GM04504 (cell line): ENCODE measurements at places on chromosomes 1 and 21.

DNA sequence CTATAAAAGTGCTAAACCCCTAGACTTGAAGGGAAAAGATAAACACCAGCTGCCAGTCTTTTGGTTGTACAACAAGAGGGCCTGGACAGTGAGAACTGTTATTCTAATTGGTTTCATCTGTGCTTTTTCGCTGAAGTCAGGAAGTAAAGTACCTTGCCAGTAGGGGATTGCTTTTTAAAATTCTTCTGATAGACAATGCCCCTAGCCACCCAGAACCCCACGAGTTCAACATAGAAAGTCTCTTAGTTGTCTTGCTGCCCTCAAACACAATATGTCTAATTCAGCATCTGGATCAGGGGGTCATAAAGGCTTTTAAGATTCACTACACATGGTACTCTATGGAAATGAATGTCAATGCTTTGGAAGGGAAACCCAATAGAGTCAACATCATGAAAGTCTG, 289.2 kb downstream of the TBX15 start:
- DNase-seq: no peak

GRCh38 chr1:19533626-19534025, 48.3 kb upstream of the CAPZB start:
- no peak for DNase-seq

DNA sequence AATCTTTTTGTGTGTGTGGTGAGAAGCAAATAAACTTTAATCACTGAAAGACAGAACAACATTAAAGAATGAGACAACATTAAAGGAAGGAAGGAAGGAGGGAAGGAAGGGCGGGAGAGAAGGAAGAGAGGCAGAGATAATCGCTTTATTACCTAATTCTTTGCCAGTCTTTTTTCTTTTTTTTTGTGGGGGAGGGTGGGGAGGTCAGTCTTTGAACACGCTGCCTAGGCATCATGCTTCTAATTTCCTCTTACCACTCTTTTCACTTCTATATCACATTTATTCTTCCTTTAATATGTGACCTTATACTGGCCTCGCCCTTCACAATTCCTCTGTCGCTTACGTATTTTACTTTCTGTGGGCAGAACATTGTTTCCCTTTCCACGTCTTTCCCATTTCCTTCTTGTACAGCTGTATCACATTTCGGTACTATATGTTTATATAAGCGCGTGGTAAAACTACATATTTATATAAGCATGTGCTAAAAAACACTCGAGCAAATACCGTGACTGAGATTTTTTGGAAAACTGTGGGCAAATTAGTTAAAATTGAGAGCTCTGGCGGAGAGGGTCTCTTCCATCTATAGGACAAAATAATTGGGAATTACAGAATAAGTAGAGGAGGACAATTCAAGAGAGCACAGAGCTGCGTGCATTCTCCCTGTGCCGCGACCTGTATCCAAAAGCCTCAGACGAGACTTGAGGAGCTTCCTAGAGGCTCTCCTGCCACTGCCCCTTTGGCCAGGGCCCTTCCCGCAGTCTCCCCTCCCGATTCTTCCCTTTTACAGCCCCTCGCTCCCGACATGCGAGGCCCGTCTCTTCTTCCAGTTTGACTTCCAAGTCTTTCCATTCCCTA, 823 bp upstream of the PRKAA2 start:
- DNase-seq: no peak

DNA sequence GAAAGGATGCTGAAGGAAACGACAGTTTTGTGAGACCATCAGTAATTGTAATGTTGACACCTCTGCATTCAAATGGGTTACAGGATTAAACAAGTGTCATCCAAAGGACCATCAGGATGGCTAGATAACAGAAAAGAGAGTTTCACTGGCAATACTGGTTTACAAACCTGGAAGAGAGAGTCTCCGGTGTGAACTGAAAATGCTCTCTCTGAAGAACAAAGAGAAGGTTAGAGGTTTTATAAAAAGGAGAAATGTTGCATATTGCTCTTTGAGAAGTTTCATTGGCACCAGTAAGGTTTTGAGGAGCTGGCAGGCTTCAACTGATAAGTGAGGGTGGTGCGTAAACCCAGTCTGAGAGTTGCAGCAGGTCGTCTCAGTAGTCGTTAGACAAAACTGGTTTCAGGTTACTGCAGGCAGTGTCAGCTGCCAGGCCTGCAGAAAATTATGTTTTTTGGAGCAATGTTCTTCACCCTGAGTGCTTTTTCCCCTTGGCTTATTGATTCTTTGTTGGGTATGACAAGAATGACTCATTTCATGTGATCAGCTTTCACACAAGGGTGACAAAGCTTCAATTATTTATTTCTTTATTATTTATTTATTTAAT, 42.2 kb downstream of the KCNK1 start:
- no peak for DNase-seq

- DNase-seq: peak; percentile 25
These were observed 234.8 kb downstream of the GPR52 start for GRCh38 chr1:174682419-174683008.

- DNase-seq: no peak
These were observed 133.3 kb upstream of the GPR52 start for GRCh38 chr1:174314433-174314832.

- DNase-seq: no peak
These were observed 9.0 kb downstream of the CREG1 start for GRCh38 chr1:167544447-167545093.

DNA sequence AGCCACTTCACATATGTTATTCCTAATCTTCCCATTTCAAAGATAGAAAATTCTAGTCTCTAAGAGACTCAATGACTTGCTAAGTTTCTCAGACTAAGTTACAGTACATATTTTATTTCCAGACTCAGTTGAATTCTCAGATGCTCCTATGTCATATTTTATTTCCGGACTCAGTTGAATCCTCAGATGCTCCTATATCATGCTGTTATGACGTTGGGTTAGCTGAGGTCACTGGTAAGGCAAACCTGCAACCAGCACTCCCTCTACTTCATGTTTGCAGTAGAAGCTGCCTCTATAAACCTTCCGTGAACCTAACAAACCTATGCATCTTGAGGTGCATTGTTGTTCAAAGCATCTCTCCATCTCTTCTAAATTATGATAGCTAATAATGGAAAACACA, 187.1 kb upstream of the SGIP1 start:
- no peak for DNase-seq

DNA sequence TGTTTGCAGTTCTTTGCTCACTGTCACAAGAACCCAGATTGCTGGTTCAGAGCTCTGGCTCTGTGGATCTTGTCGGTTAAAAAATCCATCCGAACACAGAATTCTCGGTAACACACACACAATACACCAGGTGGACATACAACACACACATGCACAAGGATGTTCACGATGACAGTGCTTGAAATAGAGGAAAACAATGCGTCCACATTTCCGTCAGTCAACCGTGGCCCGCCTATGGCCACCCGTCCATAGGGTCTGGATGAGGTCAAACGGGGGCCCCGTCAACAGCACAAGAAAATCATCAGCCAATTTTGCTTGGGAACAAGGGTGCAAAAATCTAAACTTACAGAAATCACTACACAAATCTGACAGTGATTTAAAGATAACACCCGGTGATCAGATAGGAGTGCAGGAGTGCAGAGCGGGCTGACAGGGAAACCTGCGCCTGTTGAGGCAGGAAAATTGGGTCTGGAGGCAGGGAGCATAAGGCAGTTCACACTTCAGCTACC, 50.4 kb upstream of the SLC19A1 start:
- no peak for DNase-seq

GRCh38 chr1:41456847-41457540, 27.5 kb downstream of the EDN2 start:
- no peak for DNase-seq

- no peak for DNase-seq
These were observed 5.4 kb upstream of the TNFRSF4 start for GRCh38 chr1:1219341-1219740.

GRCh38 chr21:40633048-40633447, 213.9 kb downstream of the DSCAM start:
- no peak for DNase-seq

DNA sequence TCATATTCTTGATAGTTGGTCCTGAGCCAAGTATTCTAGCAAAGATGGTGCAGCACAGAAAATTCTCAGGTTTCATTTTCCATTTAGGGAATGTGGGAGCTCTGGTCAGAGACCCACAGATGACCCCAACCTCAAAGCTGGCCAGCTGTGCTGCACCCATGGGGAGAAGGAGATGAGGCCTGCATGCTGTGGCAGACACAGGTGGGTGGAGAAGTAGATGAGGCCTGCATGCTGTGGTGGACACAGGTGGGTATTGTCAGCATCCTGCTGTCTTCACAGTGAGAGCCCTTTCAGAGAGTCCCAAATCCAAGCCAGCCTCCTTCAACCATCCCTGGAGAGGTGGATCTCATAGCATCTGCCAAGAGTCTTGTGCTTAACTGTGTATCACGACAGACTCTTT, 77.7 kb downstream of the DSCAM start:
- no peak for DNase-seq

DNA sequence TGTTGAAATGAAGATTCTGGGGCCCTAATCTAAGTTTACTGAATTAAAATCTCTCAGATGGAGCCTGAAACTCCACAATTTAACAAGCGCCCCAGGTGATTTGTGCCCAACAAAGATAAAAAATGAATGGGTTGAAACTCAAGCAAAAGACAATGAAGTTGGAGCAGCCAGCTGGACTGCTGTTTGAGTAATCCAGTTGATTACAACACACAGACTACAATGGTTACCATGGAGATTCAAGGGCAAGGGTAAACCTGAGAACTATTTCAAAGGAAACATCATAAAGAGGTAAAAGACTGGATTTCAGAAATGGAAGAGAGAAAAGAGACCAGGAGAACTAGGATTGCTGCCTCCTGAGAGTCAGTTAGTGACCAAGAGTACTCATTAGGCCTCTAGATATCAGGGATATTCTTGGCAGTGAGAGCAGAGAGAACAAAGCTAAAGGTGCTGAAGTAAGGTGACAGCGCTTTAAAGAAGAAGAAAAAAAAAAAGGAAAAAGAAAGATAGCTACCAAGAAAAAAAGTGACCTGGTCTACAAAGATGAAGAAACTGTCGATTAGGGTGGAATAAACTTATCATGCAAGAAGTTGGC, 44.5 kb downstream of the LRRC53 start:
- no peak for DNase-seq

GRCh38 chr1:84366786-84367185, 31.5 kb upstream of the DNASE2B start:
- no peak for DNase-seq

GRCh38 chr1:78070758-78071157, 25.0 kb downstream of the GIPC2 start:
- DNase-seq: peak; percentile 53

- peak; percentile 44 for DNase-seq
These were observed 21.6 kb upstream of the GUCA2A start for GRCh38 chr1:42186152-42186551.

DNA sequence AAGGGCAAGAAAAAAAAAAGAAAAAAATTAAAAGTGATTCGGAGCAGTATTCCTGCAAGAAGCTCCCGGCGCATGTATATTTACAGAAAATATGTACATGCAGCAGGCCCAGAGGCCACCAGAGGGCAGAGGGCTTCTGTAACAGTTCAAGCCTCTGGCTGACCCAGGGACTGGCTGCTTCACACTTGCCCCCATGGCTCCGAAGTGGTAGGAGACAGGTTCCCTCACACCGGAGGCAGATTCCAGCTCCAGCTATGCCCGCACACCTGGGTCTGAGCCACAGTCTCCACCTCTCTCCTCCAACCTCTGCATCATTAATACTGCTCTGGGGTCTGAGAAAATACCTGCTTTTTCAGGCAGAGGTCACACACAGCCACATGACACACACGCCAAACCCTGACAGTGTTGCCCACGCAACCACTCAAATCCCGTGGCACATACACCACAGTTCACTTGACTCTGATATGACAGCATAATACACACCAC, 2.2 kb upstream of the ARHGAP30 start:
- no peak for DNase-seq

GRCh38 chr1:17369466-17369865, 2.5 kb upstream of the PADI6 start:
- no peak for DNase-seq

GRCh38 chr1:63049135-63049534, 265.2 kb downstream of the ATG4C start:
- no peak for DNase-seq

DNA sequence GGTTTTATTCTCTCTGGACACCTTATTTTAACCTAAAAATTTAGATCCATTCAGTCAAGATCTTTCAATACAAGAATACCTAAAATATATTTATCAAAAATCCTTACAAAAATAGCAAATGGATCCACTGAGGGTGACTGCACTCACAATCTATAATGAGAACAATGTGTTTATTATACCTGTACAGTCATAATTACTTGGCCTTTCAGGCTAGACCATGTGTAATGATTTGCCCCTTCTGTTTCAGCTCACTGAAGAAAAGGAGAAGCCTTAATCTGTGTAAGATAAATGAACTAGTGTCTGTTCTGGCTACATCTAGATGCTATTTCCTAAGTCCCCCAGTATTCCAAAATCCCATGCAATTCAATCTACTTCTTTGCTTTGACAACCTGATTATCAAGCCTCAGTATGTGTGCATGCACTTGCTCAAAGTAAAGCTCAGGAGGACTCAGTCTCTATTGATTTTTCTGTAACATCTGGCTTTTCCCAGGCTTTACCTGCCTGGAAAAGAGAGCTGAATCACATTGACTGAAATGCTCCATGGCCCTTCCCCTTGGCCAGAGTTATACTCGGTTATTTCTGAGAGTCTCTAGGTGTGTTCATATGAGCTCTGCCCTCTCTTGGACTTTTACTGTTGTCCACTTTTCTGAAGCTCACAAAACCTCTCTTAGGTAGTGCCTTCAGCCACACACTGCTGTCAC, 27.6 kb downstream of the CRP start:
- no peak for DNase-seq

GRCh38 chr1:231107600-231108326, 54.1 kb upstream of the TRIM67 start:
- DNase-seq: no peak

- DNase-seq: no peak
These were observed 7.3 kb upstream of the GRIK1 start for GRCh38 chr21:29947119-29947518.

DNA sequence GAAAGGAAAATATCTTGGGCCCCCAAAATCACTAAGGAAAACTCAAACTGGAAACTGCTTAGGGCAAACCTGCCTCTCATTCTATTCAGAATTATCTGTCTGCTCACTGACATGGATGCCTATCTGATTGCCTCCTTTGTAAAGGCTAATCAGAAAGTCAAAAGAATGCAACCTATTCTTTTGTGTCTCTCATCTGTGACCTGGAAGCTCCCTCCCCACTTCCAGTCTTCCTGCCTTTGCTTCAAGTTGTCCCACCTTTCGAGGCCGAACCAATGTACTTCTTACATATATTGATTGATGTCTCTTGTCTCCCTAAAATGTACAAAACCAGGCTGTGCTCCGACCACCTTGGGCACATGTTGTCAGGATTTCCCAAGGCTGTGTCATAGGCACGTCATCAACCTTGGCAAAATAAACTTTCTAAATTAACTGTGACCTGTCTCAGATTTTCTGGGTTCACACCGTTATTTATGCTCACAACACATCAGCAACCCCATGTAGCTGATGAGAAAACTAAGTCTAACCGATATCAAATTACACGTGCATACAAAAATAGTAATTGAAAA, 302.3 kb upstream of the NRIP1 start:
- DNase-seq: no peak

GRCh38 chr1:13507075-13507474, 6.7 kb downstream of the LRRC38 start:
- DNase-seq: no peak

GRCh38 chr1:235974616-235975015, 90.3 kb downstream of the NID1 start:
- no peak for DNase-seq
